Activated B cell treated with CpG ODN at 0.5 μM for 24 hours (primary cell): ENCODE measurements at places on chromosomes 3 and 15.

- DNase-seq, result no peak
Measured at GRCh38 chr3:187694801-187695200, 7.6 kb downstream of the RTP2 start.

DNA sequence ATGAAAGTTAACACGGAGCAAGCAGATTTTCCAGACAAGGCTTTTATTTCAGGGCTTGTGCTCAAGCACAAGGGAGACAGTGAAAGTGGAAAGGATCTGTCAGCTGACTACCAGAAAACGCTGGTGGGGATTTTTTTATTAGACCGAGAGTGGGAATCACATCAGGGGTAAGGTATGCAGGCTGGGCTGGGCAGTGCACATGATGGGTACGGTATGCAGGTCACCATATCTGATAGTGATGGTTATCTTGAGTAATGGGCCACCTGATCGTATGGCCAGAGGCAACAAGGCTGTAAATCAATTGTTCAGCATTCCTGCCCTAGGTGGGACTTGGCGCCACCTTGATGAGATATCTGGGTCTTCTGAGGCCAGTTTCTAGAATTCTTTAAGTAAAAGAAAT is 36.9 kb upstream of the PIAS1 start:
- no peak for DNase-seq

- DNase-seq, result no peak
Measured at GRCh38 chr3:150232992-150233451, 175.1 kb upstream of the TSC22D2 start.

DNA sequence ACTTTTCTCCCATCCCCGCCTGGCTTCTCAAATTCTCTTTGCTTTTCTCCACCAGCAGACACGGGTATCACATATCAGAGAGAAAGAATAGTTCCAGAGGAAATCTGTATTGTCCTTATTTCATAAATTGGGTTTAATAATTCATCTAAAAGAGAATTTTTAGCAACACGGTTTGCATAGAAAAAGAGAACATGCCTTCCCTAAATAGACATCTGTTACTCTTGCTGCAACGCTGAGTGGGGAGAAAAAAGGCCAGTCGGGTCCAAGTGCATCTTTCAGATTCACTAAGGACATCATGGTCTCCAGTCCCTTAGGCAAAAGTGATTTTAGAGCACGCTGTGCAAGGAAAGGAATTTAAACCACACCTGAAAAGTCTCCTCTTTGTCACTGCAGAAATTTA is 201.3 kb downstream of the ABHD5 start:
- no peak for DNase-seq

- DNase-seq, result no peak
Measured at GRCh38 chr15:80450811-80451321, 46.7 kb downstream of the ARNT2 start.

DNA sequence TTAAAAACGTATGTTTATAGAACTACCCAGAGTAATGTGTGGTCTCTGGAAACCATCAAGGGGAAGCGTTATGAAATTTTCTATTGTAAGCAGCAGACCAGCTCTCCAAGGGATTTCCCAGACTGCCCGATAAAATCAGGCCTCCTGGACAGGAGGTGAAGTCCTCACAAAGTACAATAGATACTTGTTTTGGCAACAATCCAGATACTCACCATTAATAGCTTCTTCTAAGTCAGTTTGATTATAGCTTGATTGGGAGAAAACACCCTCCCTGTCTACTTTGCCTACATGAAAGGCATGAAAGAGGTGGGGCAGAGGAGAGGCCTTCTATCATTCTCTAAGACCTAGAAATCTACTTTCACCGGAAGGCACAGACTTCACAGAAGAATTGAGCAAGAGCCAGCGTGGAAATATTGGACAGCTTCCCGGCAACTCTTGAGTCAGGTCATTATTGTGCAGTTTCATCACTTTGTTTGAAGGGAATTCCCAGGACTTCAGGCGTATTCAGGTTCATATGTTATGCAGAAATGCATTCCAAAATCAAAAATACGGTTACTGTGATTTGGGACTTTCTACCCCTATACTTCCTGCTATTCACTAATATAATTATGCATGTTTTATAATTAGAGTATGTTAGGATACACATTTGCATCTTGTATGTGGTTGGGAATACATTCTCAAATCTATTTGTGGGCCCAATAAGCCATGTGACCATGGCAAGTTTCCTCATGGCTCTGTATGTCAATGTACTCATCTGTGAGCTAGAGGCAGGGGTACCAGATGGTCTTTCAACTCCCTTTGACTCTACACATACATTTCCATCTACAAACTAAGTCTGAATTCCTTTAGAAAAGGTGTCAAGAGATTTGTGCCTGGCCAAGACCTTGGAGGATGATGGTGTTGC is 103.5 kb downstream of the CD47 start:
- DNase-seq, result no peak

GRCh38 chr3:72100601-72101187 is 315.7 kb upstream of the PROK2 start:
- DNase-seq, result peak; percentile 91

GRCh38 chr15:80399508-80399907 is 4.7 kb upstream of the ARNT2 start:
- no peak for DNase-seq

DNA sequence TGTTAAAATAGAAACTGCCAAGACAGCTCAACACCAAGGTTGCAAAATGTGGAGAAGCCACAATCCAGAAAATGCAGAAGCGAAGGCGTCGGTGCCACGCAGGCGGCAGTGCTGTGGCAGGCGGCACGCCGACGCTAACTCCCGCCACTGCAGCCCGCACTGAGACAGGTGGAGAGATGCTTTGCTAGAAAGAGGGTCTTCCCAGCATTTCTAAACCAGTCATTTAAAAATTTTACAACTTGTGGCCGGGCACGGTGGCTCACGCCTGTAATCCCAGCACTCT is 23.2 kb downstream of the CYFIP1 start:
- no peak for DNase-seq

GRCh38 chr15:89822611-89822950 is 7.9 kb upstream of the ANPEP start:
- no peak for DNase-seq

- no peak for DNase-seq
Measured at GRCh38 chr15:63134245-63134985, 12.8 kb downstream of the LACTB start.

- DNase-seq, result no peak
Measured at GRCh38 chr3:144129536-144130214, 158.1 kb downstream of the DIPK2A start.

GRCh38 chr15:42457445-42458442 is 33.2 kb downstream of the ZNF106 start:
- no peak for DNase-seq
